ENCODE measurements at places on chromosomes 4 and X.

- DNase-seq = no peak
These were observed 1.0 kb upstream of the EDA start for GRCh38 chrX:69614886-69615285.

DNA sequence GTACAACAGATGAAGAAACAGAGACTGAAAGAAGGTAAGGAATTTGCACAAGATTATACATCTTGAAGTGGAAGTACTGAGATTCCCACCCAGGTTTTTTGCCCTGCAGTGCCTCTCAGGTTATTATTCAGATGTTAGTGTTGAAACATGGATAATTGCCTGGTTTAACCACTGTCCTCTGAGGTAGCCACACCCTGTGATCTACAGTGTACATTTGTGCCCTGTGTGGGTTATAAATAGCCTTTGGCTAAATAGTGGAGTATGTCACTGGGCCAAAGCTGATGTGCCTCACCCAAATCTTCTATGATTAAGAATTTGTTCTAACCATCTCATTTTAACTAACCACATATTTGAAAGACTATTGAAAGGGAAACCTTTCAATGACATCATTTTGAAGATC is 5.4 kb upstream of the ASB5 start:
- no peak for DNase-seq

GRCh38 chr4:90186229-90186628 is 59.0 kb downstream of the CCSER1 start:
- no peak for DNase-seq

DNA sequence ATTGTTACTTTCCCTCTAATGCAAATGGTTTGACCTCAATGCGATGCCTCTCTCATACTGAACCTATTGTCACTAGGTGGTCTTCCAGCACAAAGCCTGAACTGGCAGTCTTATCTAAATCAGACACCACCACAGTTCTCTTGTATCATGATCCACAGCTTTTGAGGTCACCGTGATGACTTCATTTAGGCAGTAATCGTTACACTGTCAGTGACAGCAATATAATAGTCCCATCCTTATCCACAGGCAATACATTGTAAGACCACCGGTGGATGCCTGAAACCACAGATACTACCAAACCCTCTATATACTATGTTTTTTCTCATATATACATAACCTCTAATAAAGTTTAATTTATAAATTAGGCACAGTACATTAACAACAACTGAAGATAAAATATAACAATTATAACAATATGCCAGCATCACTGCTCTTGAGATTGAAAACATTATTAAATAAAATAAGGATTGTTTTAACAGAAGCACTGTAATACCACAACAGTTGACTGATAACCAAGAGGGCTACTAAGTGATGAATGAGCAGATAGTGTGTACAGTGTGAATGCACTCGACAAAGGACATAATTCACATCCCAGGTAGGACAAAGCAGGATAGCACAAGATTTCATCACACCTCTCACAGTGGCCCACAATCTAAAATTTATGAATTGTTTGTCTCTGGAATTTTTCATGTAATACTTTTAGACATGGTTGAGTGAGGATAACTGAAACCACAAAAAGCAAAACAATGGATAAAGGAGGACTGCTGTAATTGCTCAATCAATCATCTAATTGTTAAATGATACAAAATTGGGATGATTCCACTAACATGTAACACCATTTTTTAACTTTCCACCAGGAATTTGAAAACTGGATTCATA is 419.4 kb downstream of the CENPC start:
- DNase-seq = no peak

GRCh38 chr4:36979533-36979932 is 265.0 kb upstream of the NWD2 start:
- no peak for DNase-seq

- DNase-seq = no peak
These were observed 21.5 kb downstream of the NAT8L start for GRCh38 chr4:2080429-2081300.

GRCh38 chr4:53596901-53597300 is 5.6 kb upstream of the LNX1 start:
- no peak for DNase-seq

DNA sequence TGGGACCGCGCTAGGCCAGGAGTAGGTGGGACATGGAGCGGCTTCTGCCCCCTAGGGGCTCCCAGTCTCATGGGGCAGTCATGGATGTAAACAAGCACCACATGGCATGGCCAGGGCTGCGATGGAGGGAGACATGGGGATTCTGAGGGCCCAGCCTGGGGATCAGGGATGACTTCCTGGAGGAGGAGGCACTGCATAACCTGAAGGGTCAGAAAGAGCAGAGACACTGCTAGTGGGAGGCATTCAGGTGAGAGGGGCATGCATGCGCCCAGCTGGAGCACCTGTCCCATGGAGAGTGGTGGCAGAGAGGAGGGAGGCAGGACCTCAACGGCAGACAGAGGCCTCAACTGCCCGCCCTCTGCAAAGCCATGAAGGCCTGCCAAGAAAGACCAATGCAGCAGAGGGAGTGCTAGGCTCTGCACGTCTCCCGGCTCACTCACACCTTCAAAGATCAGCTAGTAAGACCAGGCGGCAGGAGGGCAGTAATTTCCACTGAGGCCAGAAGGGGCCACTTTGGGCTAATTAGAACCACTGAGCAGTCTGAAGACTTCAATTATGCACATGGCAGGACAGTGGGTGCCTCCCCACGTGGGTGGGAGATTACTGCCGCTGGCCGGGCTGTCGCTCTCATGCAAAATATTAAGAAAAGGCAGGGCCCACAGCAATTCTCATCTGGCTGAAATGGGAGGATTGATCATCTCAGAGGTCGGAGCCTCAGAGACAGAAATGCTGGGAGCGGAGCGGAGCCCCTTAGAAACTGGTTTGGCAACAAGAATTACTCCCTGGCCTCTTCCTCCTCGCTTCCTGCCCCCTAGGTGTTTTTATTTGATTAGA is 69.6 kb downstream of the PPP2R2C start:
- no peak for DNase-seq

DNA sequence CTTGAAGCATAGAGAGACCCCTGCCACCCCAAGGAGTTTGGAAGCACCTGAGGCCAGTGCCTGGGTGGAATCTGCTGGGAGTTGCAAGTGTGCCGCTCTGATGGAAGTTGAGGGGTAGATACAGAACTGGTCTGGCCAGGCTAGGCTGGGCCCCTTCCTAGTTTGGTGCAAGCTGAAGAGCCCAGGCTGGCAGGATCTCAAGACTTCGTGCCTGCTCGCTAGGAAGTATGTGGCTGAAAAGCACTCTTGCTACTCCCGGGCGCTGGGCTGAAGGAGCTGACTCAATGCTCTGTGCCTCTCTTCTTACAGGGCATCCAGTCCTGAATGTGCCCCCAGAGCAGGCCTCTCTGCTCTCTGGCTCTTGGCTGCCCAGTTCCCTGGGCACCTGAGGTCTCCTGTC is 51.7 kb upstream of the PJA1 start:
- no peak for DNase-seq

GRCh38 chrX:41336447-41336846 is 2.5 kb downstream of the DDX3X start:
- no peak for DNase-seq

DNA sequence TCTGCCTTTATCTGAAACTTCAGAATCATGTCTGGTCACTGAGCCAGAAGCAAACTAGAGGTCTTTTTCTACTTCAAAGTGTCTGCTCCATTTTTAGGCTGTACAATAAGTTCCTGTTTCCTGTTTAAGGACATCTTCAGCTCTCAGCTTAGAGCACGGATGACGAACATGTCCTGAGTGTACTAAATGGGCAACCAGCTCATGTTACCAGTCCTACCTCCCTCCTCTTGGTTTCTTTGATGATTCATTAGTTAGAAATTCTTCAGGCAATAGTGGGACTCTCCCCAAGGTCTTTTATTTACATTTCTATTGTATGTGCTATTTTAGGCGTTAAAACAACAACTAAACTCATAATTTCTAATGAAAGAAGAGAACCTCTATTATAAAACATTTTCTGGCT is 58.0 kb downstream of the ENPEP start:
- no peak for DNase-seq

GRCh38 chrX:6666624-6667023 is 131.7 kb upstream of the VCX3A start:
- DNase-seq = no peak

DNA sequence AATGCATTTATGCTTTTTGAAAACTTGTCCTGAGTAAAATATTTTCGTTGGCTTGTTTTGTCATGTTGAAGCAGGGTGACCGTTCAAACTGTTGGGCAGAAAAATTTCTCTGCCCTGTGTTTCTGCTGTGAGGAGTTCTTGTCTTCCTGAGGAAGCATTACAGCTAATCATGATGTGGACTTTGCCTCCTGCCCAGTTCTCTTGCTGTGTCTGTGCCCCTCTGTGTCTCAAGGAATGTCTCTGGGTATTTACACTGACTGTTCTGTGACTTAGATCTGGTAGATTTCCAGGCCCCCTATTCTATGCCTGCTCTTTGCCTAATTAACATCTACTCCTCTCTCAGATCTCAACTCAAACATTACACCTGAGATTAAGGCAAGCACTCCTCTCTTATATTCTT is 30.4 kb upstream of the RPL34 start:
- no peak for DNase-seq

Data from stimulated activated CD8-positive, alpha-beta memory T cell treated with anti-CD3 and anti-CD28 coated beads, Interleukin-4, amount 100 ng/mL, for 4 hours (primary cell).